ENCODE measurements at places on chromosomes 11 and 22.

DNA sequence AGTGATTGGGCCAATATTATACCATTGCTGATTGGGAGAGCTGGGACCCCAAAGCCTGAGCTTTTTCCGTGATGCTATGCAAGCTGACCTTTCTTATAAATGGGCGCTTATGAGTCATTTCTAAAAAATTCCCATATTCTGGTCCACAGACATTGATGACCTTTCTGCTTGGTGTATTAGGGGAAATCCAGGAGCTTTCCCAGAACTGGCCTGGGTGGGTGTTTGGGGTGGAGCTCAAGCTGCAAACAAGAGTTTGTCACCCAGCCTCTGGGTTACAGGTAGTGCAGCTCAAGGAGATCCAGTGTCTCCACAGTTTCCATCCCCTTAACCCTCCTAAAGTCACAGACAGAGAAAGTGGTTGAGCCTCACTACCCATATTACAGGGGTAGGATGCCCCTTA is 67.7 kb downstream of the CCDC81 start:
- DNase-seq, result no peak

DNA sequence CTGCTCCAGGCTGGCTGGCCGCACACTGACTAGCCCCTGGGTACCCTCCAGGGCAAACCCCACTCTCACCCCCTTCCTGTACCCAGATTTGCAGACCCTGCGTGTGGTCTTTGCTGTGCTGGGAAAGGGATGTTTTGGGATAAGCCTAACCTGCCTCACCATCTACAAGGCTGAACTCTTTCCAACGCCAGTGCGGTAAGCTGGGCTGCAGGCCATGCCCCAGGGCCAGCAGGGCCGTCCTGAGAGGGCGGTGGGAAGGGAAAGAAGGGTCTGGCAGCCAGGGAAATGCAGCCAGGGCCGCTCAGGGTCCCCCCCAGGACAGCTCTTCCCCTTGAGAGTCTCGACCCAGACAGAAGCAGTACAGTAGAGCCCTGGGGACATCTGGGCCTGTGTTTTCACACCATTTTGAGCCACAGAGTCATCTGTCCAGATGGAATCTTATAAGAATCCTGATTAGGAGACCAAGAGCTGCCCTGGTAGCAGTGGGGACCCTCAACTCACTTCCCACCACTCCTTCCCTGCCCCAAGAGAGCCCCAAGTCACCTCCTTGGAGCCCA is 22.4 kb upstream of the SLC22A12 start:
- no peak for DNase-seq

- no peak for DNase-seq
Measured at GRCh38 chr11:115758011-115758410, 253.8 kb upstream of the CADM1 start.

GRCh38 chr11:46250745-46251052 is 26.8 kb upstream of the CREB3L1 start:
- DNase-seq, result no peak

DNA sequence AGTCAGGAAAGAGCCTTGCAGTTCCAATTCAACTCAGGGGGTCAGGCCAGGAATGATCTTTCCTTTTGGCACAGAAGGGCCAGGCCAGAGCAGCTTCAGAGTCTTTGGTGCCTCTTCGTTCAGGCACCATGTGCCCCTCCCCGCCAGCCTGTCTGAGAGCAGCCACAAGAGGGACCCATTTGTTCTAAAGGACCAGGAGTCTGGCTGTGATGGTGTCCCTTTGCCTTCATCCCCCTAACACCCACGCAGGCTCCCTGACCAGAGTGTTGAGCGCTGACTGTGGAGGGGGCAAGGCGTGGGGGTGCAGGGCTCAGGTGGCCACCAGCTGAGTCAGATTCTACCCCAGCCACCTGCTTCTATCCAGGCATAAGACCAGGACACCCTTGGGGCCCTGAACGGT is 156.4 kb downstream of the TTC17 start:
- no peak for DNase-seq

DNA sequence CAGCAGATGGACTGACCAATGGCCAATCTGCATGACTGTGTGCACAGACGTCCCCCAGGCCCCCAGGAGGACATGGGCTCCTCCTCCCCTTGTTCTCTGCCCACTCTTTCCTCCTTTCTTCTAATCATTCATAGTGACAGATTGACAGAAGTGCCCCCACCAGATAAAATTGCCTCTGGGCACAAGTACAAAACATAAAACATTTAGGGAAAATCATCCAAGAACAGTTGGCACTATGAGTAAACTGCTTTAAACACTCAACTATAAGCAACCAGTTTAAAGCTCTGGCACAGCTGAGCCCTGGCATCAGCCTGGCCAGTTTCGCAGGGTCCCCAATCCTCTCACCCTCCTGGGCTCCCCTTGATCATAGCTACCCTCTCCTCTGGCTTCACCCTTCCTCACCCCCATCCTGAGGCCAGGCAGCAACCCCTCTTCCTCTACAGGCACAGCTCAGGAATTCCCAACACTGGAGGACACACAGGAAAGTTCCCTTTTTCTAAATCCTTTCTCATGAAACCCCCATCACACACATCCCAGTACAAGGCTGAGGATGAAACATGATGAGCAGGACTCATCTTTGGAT is 232.9 kb downstream of the BUD13 start:
- no peak for DNase-seq

- no peak for DNase-seq
Measured at GRCh38 chr11:104588446-104588845, 309.8 kb downstream of the CASP12 start.

Data from trophoblast cell (in vitro differentiated cells and primary cell).